Activated gamma-delta T cell treated with anti-CD3 and anti-CD28 coated beads, Interleukin-2, amount 50 U/mL, for 16 hours (primary cell): ENCODE measurements at places on chromosomes 12 and 14.

- no peak for DNase-seq
Observed at GRCh38 chr12:52650520-52651081, 1.4 kb downstream of the KRT2 start.

- no peak for DNase-seq
Observed at GRCh38 chr12:107131832-107132616, 38.7 kb upstream of the CRY1 start.

GRCh38 chr12:77214136-77214535, 148.8 kb upstream of the E2F7 start:
- DNase-seq, result no peak

- no peak for DNase-seq
Observed at GRCh38 chr12:90260136-90260535, 551.5 kb upstream of the ATP2B1 start.

DNA sequence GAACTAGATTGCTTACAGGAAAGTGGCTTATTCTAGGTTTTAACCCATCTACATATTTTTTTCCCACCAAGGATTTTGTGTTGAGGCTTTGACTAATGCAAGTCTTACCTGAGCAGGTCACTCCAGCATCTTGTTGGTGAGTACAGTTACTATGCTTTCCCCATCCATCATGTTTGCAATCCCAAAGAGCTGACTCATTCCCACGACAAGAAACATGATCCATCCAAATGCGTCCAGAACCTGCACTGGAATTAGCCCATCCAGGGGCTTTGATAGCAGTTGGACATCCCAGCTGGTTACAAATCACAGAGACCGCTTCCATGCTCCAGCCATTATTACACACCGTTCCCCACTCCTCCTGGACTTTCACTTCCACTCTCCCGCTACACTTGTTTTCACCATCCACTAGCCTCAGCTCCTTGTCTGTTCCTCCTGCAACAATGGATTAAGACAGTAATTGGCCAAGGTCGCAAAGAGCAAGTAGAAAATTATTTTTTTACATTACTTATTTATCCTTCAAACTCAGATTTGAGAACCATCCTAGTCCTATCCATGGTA, 2.5 kb downstream of the CD163 start:
- no peak for DNase-seq

DNA sequence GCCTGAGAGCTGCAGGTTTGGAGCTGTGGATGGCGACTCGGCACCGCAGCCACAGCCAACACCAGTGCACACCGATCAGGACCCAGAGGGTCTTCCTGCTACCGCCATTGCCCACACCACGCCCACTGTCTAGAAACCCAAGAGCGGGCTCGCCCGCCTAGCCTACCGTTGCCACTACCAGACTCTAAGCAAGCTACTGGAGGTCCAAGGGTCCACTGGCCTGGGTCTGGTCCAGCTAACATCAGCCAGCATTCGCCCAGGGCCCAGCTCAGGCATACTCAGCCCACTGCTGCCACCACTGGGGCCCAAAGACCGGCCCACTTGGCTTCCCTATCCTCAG, 30.5 kb upstream of the MON2 start:
- DNase-seq, result no peak

DNA sequence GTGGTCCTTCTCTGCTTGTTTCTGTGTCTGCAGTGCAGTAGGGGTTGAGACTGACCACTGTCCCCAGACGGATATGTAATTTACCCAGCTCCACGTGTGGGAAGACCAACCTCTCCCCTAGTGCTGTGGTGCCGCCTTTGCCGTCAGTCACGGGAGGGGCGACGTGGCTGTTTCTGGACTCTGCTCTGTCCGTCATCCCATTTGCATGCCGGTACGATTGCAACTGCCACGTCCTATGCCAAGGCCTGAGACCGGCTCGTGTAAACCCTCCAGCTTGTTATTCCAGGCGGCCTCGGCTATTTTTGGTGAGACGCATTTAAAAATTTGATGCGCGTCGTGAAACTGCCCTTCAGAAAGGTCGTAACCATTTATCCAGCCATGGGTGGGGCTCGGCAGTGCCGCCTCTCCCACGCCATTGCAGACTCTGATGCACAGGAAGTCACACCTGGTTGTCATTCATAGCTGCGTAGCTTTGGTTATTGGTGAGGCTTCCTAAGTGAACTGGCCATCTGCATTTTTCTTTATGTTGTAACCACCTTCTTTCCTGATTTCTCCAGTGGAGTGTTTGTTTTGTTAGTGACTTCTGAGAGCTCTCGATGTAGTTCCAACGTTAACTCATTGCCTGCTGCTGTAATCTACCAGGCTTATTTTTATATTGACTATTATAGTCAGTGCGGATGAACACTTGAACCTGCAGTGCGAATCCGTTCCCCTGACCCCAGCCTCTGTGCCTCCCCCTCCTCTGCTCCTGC, 75.1 kb downstream of the ADGRD1 start:
- no peak for DNase-seq

- DNase-seq, result no peak
Observed at GRCh38 chr12:51687177-51687576, 96.1 kb downstream of the SCN8A start.

GRCh38 chr12:93994721-93995120, 153.7 kb upstream of the PLXNC1 start:
- no peak for DNase-seq

DNA sequence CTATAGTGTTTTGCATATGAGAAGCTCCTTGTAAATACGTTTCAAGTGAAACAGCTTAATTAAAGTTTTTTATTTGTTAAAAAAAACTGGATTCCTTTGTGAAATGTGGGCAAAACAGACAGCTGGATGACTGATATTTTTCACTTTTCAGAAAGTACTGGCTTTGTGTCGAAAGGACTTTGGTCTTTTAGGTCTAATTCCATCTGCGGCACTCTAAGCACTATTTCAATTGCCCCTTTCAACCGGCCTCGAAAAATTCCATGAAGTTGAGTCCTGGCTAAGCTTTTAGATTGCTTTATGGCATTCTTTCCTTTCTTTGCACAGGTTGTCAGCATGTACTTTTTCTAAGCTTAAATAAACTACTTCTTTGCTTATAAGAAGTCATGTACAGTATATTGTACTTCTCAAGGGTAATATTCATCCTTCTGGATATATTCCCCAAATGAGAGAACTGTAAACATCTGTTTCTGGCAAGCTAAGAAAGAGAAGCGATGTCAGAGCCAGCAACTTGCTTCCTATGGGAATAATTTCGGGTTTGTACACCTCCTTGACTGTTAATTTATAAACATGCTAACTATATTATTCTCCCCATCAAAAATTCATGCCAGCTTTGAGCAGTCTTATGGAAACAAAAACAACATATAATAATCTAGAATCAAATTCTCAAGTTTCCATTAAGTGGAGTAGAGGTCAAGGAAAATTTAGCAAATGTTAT, 611.3 kb downstream of the ETNK1 start:
- no peak for DNase-seq

DNA sequence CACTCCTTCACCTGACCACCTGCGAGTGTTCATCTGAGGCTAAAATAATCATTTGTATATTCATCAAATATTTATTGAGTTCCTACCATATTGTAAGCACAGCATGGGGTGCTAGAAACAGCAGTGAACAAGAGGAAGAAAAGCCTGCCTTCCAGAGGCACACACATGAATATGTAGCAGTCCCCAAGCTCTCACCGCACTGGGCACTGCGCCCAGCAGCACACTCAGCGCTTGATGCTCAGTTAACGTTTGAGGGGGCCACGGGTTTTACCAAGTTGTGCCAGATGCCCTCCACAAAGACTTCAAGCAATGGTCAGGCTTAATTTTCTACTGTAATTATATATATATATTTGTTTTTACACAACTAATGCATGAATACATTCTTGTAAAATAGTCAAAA, 52.0 kb downstream of the HELB start:
- no peak for DNase-seq

GRCh38 chr12:31868965-31869364, 90.2 kb upstream of the RESF1 start:
- DNase-seq, result no peak

DNA sequence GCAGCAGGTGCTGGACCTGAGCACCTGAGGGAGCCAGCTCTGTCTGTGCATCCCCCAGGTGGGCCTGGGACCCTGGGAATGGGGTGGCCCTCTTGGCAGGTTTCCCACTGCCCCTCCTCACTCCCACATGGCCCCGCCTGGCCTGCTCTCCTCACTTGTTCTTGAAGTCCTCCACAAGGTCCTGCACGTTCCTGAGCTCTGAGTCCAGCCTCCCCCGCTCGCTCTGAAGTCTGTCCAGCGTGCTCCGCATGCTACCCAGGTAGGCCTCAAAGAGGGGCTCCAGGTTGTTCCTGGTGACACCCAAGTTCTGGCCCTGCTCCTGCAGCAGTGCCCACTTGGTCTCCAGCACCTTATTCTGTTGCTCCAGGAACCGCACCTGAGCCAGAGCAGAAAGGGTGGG, 2.9 kb downstream of the KRT79 start:
- DNase-seq, result no peak
